ENCODE measurements at places on chromosomes 7 and 10.

GRCh38 chr7:156435486-156436231 is 204.9 kb upstream of the RNF32 start:
- no peak for DNase-seq

- no peak for DNase-seq
Measured at GRCh38 chr10:33103863-33104379, 145.9 kb upstream of the ITGB1 start.

DNA sequence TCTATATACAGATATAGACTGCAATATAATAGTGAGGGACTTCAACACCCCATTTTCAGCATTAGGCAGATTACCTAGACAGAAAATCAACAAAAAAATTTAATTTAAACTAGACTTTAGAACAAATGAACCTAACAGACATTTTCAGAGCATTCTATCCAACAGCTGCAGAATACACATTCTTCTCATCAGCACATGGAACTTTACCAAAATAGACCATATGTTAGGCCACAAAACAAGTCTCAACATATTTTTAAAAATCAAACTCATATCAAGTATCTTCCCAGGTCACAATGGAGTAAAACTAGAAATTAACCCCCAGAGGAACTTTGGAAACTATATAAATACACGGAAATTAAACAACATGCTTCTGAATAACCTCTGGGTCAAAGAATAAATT is 169.6 kb downstream of the MTERF1 start:
- no peak for DNase-seq

DNA sequence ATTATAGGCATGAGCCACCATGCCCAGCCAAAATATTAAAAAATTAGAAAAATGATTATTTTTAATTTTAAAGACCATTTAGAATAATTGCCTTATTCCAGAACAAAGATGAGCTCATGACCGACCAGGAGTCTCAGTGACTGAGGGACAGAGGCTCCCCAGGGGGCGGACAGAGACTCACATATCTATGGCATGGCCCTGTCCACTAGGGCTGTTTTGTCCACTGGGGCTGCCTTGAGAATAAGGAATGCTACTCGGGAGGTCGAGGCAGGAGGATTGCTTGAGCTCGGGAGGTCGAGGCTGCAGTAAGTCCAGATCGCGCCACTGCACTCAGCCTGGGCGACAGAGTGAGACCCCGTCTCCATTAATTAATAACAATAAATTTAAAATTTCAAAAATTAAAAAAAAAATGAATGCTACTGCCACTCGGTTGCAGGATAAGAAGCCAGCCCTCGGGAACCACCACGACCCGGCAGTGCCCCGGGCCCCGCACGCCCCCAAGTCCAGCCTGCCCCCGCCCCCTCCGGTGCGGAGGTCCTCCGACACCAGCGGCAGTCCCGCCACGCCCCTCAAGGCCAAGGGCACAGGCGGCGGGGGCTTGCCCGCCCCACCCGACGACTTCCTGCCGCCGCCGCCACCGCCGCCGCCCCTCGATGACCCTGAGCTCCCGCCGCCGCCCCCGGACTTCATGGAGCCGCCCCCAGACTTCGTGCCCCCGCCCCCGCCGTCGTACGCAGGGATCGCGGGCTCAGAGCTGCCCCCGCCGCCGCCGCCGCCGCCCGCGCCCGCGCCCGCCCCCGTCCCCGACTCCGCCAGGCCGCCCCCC is 128.6 kb downstream of the APBB1IP start:
- no peak for DNase-seq

- no peak for DNase-seq
Measured at GRCh38 chr10:89978081-89978480, 276.7 kb downstream of the KIF20B start.

- no peak for DNase-seq
Measured at GRCh38 chr10:3354174-3354900, 181.8 kb upstream of the PITRM1 start.

DNA sequence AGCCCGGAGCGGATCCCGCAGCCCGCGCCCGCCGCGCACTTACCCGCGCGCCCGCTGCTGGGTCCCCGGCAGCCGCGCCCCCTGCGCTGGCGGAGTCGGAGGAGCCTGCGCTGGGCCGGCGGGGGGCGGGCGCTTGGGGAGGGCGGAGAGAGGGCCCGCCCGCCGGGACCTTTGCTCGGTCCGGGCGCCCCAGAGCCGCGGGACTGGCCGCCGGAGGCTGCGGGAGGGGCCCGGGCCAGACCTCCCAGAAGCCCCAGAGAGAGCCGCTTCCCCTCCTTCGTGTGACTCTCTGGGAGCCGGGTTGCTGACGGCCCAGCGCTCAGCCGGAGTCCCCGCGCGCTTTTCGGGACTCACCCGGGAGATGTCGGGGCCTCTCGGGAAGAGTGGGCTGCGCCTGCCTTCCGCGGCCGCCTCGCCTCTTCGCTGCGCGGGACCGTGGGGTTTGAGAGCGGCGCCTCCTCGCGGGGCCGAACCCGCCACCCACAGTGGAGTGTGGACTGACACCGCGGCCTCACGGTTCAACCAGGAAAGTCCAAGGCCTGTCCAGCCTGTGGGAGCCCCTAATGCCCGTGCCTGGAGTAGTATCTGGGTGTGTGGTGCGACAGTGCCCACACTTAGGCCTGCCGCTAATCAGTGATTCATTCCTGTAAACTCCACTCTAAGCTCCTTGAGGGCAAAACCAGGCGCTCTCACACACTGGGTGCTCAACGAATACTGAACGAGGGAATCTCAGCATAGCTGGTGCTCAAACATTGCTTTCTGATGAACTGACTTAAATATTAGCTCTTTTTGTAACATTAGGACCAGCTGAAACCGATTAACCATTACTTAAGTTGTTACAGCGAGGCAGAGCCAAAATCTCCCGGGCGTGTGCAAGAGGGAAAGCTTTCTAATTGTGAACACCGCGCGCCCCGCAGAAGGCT is at the start of gene GSDME:
Gene GSDME, minus strand, starts transcription at position 112 of the 923 bp plus-strand sequence. CDS start 7,690 bp downstream, outside the sequence.
- peak; percentile 63 for DNase-seq

DNA sequence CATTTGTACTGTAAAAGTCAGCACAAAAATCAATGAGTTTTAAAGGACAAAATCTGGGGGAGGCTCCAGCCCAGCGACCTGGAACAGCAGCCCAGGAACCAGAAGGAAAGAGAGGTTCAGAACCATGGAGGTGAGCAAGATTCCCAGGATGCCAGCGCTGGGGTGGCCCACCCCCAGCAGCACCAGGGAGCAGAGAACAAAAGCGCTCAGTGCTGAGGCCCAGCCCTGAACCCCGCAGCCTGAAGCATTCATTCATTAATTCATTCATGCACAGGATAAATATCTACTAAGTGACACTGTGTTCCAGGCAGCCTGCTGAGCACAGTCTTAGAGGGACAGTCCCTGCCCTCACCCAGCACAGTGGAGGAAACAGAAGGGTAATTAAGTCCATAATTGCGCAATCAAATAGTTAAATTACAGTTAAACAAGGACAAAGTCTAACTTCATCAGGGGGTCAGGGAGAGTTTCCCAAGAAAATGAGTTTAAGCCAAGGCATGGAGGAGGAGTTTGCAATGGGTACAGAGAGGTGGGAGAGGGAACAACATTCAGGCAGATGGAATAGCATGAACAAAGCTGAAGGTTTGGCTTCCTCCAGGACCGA is 202.3 kb downstream of the GRID1 start:
- DNase-seq: no peak

- no peak for DNase-seq
Measured at GRCh38 chr10:119801998-119802538, 70.6 kb downstream of the MCMBP start.

DNA sequence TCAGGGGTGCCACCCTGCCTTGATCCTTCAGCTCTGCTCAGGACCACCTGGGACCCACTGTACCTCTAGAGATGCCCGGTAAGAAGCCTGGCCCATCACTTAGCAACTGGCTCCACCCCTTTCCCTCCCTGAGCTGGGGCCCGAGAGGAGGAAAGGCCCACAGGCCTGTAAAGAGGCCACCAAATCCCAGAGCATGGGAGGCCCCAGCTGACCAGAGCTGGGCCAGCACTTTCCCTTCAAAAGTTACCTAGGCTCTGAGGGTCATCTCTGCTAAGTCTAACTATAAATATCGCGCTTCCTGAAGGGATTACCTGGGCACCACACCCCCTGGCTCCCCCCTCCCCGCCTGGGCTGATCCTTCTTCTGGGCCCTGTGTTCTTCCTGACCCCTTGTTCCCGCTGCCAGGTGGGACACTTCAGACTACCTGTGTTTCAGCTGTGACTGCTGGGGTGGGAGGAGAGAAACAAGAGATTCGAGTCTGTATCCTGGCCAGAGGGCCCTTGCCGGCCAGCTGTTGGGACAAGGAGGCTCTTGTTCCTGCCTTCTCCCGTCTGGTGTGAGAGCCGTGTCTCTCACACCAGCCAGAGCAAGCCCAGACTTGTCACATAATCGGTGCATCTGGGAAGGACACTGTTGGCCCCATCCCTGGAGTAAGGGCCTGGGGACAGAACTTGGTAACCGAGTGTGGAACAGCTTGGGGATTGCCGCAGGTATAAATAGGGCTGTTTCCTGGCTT is 22.8 kb upstream of the ANKRD2 start:
- DNase-seq: no peak

GRCh38 chr7:138814816-138815332 is 16.9 kb upstream of the ATP6V0A4 start:
- no peak for DNase-seq

Measured in stimulated activated naive CD8-positive, alpha-beta T cell treated with anti-CD3 and anti-CD28 coated beads, Interleukin-15, Interleukin-2, amounts not matched to agents 100 U/mL and 50 U/mL, for 24 hours (primary cell).